Stimulated activated CD4-positive, alpha-beta T cell treated with anti-CD3 and anti-CD28 coated beads, Interleukin-4, amount 100 ng/mL, for 48 hours (primary cell): ENCODE measurements at places on chromosomes 6 and 20.

DNA sequence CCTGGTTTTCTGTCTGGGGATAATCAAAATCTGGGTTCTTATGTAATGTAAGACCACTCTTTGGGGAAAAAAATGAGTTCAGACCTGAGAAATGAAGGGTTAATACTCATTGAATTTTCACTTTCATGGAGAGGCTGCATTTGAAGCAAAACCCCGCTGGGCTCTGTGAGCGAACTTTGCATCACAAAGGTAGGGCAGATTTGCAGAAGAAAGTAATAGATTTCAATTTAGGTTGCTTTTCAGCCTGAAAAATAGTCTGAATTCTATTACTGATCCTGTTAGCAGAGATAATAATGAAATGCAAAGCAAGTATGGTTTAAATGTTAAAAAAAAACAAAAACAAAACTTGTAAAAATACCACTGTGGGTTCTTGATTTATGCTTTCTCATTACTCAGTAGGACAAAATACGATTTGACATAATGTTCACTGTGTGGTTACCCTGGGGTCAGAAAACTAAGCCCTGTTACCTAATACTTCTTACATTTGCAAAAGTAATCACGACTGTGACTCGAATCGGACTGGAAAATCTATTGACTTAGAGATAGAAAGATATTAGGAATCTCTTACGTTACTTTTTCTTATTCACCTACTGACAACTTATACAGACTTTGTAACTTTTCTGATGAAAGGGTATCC is 72.2 kb downstream of the UST start:
- no peak for DNase-seq

GRCh38 chr20:38046572-38046971 is 13.0 kb downstream of the RPRD1B start:
- DNase-seq: no peak

GRCh38 chr20:23658336-23658735 is 20.6 kb upstream of the CST3 start:
- no peak for DNase-seq

DNA sequence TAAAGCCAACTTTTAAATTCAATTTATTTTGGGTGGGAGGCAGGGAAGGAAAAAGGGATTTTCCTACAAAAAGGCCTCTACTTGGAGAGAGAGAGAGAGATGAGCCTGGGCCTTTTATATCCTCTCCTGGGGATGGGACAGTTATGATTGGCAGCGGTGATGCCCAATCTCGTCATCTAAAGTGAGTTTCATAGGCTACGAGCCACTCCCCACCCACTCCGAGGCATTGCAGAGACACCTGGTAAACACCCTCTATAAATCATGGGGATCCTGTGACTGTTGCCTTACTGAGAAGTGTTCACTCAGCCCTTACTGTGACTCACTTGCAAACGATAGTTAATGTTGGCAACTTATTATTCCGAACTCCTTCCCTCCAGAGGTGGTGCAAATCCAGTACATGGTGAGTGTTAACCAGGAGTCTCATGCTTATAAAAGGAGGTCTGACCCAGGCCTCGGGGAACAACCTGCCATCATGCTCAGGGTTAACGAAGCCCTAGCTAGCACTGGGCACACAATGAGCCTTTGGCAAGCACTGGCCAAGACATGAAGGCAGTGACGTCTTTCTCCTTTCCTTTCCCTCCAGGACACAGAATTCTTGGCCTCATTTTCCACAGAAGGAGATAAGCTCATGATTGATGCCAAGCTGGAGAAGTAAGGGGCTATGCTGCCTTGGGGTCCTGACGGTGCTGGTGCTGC is 20.5 kb downstream of the BPIFB4 start:
- DNase-seq: no peak

GRCh38 chr6:14100966-14101365 is 16.6 kb upstream of the CD83 start:
- DNase-seq: no peak

DNA sequence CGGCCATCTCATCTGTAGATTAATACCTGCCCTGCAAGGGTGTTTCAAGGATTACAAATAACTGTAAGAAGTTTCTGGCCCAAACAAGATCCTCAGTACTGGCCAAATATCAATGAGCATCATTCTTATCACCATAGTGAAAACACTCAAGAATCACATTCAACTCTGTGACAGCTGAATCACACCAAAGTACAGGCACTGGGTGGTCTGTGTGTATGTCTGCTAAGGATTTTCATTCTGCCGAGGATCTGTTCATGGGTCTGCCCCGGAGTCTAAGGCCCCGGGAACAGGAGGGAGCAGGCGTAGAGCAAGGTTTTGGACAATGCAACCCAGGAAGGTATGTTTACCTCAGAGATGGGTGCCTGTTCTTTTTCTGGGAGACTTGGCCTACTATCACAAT is 110.5 kb downstream of the TRERF1 start:
- no peak for DNase-seq

GRCh38 chr6:156080371-156080770 is 624.7 kb upstream of the NOX3 start:
- DNase-seq: no peak

GRCh38 chr6:138580801-138581200 is 81.5 kb upstream of the NHSL1 start:
- DNase-seq: no peak

DNA sequence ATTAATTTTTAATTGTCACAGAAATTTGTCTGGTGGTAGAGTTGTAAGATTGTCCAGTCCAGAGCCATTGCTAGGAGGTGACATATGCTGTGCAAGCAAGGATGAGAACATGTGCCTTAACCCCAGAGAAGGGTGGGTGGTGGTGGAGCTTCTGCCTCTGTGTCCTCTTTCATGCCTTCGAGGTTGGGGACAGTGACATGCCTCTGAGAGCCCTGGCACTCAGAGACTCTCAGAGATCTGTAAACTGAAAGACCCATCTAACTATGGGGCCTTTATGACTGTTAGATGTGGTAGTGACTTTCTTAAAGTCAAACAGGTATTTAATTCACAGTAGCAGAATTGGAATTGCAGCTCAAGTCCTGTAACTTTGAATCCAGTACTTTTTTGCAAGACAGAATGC is 132.4 kb downstream of the JARID2 start:
- no peak for DNase-seq
